Spinal cord (tissue), 10 donors: ENCODE measurements at places on chromosomes 5 and 9. TPM values are rescaled to one million over a fixed set of nuclear protein-coding genes. Genes with fewer than 3 reads are reported as not detected.

The PCDHAC1 gene
- total RNA-seq = 14.2 TPM

DNA sequence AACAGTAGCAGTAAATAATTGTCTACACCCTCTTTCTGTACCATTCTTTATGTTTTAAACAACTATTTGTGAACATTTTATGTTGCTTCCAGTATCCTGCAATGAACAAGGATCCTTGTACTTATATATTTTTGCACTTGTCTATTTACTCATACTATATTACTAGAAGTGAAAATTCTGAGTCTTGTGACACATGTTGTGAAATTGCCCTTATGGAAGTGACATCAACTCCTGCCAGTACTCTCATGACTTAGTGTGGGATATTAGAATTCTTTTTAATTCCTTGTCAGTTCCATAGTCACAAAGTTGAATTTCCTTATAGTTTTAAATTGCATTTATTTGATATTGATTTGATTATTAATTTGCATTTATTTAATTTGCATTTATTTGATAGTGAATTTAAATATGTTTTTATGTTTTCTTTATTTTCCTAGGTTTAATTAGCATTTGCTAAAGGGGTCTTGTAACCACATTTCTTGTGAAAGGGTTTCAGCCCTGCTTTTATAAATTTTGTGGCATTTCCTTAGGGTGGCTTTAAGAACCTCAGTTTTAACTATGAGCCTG lies 27.7 kb downstream of the PARP8 start:
- DNase-seq = no peak

The PCDHB3 gene
- 5.5 TPM for total RNA-seq

The SCGB3A2 gene
- total RNA-seq = not detected

The IRGM gene
- total RNA-seq = not detected

The SERF1A gene
- 13.6 TPM for total RNA-seq

DNA sequence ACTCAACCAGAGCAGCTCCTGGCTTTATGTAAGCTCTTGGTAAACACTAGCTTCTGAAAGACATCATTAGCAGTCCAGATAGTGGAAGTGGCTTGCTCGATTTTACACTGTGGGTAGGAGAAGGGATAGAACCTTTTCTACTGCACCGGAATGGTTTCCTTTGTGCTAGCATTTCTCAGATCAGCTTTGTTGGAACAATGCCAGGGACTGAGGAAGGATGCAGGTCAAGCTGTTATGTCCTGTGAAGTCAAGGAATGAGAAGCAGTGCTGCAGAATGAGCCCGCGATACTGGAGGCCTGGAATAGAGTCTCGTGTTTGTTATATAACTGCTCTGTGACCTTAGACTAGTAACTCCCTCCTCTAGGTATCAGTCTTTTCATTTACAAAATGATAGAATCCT lies 233.6 kb downstream of the GABRB2 start:
- DNase-seq = peak; percentile 24

The LRRTM2 gene
- total RNA-seq = 16.8 TPM

DNA sequence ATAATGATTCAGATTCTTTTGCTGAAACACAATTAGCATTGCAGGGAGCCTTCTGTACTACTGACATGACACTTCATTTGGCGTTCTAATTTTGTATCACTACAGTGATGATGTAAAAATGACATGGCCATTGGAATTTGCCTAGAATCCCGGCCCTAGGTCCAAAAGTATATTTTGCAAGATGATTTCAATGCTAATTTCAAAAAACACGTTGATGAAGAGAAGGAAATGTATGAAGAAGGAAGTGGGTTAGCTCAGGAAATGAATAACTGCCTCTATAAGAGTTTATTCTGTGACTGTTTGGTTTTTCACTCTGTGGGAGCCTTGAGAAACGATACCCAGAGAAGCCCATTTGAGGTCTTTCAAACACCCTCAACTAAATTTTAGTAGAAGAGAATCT lies 59.3 kb downstream of the OSTF1 start:
- DNase-seq = no peak

DNA sequence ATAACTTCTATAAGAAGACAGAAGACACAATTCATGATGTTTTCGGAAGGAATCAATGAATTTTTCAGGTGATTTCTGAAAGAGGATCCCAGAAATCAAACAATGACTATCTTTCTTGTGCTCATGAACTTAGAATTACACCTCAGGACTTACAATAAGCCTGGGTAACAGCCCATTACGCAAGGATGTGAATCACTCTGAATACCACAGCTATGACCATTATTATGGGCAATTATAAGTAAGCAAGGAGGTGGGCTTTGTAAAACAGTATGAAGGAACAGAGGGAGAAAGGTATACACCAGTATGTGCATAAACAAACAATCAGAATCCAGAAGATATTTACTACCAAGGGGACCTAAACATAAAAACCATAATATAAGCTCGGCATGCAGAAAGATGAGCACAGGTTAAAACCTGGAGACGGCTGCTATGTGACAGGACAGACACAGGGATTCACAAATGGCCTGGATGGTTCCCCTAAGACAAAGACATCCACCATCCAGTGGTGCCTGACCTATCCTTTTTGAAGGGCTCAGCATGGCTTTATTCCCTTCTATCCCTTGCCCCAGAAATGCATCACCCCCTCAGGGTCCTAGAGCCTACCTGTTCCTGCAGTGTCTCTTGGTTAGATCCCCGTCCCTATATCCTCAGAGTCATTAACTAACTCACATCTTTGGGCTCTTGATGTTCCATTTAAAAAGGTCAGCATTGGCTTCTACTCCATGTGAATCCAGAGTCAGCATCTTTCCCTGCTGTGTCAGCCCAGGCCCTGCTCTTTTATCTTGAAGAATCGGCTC lies 21.8 kb upstream of the PPP2CA start:
- DNase-seq = no peak
